Fibroblast of skin of right quadriceps (primary cell): ENCODE measurements at places on chromosomes 2 and 18.
A peak's percentile ranks its signal among the peaks of the same experiment; 100 is the strongest.

GRCh38 chr2:233112776-233113452 lies 52.8 kb downstream of the INPP5D start:
- no peak for DNase-seq

DNA sequence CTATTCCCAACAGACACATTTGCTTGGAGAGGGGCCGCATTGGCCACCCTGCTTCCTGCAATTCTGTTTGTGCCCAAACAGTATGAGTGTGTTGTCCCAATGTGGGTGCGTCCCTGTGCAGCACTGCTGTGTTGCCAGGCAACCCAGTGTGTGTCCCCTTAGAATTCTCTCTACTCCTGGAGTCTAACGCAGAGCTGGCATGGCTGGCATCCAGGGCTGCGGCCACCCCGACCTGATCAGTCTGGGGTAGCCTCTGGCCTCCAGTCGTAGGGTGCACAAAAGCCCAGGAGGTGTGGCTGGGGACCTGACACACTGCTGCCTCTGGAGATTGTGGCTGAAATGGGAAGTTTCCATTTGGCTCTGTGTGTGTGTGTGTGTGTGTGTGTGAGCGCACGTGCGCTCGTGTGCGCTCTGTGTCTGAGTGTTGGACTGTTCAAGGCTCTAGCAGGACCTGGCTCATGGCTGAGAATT lies 48.0 kb downstream of the TEX44 start:
- no peak for DNase-seq

GRCh38 chr18:57668021-57668420 lies 46.4 kb upstream of the NARS1 start:
- no peak for DNase-seq

DNA sequence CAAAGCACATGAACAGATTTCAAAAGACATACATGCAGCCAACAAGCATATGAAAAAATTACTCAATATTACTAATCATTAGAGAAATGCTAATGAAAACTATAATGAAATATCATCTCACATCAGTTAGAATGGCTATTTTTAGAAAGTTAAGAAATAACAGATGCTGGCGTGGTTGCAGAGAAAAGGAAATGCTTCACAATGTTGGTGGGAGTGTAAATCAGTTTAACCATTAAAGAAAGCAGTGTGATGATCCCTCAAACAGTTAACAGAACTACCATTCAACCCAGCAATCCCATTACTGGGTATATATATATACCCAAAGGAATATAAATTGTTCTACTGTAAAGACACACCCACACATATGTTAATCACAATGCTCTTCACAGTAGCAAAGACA lies 117.7 kb upstream of the SETBP1 start:
- DNase-seq: peak; percentile 74

DNA sequence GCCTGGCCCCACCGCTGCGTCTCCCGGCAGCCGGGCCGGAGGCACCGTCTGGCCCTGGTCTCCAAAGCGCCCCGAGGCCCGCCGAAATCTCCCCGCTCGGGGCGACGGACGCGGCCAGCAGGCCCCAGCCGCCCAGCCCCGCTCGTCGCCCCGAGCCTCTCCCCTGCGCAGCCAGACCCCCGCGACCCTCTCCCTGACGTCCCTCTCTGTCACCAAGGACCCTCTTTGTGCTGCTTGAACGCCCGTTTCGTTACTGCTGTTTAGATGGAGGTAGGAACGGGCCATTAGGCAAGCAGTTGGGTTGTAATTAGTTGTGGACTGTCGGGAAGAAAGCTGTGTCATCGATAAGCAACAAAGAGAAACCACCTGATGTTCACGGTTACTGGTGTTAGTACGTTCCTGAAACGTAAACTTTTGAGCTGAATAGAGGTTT lies 686 bp downstream of the UBXN4 start:
- DNase-seq: peak; percentile 47

DNA sequence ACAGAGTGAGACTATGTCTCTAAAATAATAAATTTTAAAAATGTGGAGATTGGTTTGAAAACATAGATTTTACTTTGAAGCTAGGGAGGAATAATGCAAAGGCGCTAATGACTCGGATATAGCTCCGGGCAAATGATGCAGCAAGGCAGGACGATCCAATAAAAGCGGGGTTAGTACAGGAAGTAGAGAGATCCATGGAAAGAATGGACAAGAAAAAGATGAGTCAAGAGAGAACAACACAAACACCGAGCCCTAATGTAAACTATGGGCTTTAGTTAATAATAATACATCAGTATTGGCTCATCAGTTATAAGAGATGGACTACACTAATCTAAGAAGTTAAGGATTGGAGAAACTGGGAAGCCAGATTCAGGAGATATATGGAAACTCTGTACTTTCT lies 74.5 kb downstream of the QPCT start:
- no peak for DNase-seq

- no peak for DNase-seq
These were observed 27.0 kb downstream of the MSH6 start for GRCh38 chr2:47809903-47810302.

- DNase-seq: no peak
These were observed 1.1 kb upstream of the SNED1 start for GRCh38 chr2:240997141-240997855.

- DNase-seq: no peak
These were observed 19.2 kb upstream of the GALNT5 start for GRCh38 chr2:157238296-157238695.

- no peak for DNase-seq
These were observed 47.0 kb upstream of the PTH2R start for GRCh38 chr2:208359632-208359986.

- peak; percentile 83 for DNase-seq
These were observed 105.9 kb downstream of the SOX11 start for GRCh38 chr2:5798084-5798483.

DNA sequence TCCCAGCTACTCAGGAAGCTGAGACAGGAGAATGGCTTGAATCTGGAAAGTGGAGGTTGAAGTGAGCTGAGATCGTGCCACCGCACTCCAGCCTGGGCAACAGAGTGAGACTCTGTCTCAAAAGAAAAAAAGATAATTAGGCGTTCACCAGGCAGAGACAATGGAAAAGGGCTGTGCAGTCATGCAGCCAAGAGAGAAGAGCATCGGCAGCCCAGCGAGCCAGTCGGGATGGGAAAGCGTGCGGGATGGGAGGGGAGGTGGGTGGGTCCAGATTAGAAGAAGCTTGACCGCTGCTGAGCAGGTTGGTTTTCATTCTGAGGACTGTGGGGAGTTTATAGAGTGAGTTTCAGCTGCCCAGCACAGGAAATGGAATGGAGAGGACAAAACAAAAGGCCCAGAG lies 15.0 kb upstream of the CYS1 start:
- no peak for DNase-seq

- DNase-seq: no peak
These were observed 282.3 kb downstream of the MBD5 start for GRCh38 chr2:148303161-148303560.

GRCh38 chr18:22783245-22783644 lies 149.9 kb upstream of the RBBP8 start:
- DNase-seq: no peak

GRCh38 chr2:222295368-222296062 lies 3.3 kb downstream of the PAX3 start:
- no peak for DNase-seq

DNA sequence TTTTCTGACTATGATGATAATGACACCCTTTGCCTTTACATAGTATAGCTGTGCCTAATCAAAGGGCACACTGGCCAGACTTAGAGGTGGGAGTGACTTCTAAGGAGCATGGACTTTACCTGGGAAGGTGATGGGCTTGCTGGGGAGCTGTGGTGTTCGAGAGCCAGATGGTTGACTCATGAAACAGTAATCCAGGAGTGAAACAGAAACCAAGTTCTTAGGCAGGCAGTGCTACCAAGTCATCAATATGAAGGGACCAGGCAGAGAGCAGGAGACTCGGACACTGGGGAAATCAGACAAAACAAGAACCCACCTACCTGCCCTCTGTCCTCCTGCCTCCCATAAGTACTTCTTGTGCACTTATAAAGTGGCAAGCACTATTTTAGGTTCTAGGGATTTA lies 430.4 kb downstream of the DLGAP1 start:
- no peak for DNase-seq

GRCh38 chr2:71460595-71461303 lies 7.4 kb downstream of the DYSF start:
- DNase-seq: no peak

DNA sequence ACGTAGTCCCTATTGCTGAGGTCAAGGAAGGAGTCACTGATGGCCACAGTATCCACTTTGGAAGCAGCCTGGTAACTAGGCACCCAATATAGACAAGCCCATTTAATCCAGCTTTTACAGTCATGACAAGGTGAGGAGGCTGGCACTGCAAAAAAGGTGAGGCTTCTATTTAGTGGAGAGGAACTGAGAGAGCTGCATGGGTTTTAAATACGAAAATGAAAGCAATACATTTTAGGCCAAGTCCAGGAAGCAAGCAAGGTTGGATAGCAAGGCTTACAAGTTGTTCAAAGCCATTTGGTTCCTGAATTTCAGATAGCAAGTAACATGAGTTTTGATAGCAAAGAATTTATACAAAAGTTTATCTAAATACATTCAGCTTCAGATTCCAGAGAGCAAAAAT lies 80.4 kb downstream of the SGPP2 start:
- no peak for DNase-seq

DNA sequence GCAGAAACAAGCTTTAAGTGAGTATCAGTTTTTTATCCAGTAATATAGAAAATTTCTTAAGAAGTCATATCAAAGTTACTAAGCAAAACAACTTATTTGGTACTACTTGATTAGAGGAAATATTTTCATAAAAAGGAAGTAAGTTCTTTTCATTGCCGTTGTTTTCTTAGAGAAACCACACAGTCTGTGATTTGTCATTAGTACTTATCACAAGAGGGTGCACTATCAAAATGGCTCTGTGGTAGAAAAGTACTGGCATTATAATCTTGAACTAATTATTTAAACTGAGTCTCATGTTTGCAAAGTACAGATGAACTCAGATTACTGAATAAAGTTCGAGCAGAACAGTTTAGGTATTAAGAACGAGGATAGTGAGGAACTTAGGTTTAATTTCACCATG lies 93.4 kb downstream of the IKZF2 start:
- no peak for DNase-seq

GRCh38 chr2:169877398-169877797 lies 50.1 kb downstream of the UBR3 start:
- DNase-seq: no peak

GRCh38 chr18:60339018-60339417 lies 33.6 kb downstream of the MC4R start:
- DNase-seq: no peak

DNA sequence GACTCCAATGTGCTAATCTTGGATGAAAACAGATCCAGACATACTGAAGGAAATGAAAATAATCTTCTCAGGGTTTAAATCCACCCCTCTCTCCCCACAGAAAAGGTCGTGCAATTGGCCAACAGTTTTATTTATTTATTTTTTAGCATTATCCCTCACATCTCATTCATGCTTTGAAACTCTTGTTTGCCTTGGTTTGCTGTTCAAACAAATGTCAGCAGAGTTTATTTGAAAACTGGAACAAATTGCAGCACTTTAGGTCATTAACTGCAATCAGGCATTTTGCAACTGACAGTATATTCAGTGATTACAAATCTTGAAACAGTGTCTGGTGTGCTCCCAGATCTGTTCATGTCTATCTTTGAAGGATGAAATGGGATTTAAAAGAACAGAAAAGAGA lies 220.6 kb downstream of the SLC4A10 start:
- DNase-seq: no peak

- DNase-seq: peak; percentile 61
These were observed 156.7 kb downstream of the ARHGAP28 start for GRCh38 chr18:6885992-6886796.

DNA sequence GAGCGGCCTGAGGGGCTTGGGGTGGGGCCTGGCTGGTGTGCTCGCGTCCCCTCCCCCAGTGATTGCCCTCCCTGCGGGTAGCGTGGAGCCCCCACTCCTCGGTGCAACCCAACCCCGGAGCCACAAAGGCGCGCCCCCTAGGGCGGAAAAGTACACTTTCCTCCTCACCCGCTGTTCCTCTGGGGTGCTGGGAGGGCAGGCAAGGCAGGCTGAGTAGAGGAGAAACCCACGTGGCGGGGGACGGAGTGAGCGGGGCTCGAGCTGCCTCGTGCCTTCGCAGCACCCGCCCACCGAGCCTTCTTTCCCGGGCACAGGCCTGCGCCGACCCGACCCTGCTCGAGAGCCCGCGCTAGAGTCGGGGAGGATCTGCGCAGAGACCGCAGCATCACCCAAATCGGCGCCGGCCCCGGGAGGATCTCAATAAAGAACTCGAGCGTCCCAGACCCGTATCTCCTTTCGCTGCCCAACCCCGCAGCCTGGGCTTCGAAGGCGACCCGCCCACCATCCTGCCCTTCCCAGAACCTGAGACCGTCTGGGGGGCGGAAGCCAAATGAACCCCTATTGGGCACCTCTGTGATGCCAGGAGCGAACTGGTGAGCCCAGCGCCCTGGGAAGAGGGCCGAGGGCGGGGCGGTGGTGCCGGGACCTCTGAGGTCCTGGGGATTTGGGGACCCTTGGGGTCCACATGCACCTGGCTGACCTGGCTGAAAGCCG lies 1.5 kb downstream of the UCN start:
- DNase-seq: no peak

GRCh38 chr2:206488623-206489022 lies 45.3 kb downstream of the ADAM23 start:
- no peak for DNase-seq

- peak; percentile 79 for DNase-seq
These were observed 2.6 kb downstream of the ZNF521 start for GRCh38 chr18:25349131-25349925.

GRCh38 chr2:65240657-65241056 lies 13.0 kb downstream of the ACTR2 start:
- DNase-seq: no peak

DNA sequence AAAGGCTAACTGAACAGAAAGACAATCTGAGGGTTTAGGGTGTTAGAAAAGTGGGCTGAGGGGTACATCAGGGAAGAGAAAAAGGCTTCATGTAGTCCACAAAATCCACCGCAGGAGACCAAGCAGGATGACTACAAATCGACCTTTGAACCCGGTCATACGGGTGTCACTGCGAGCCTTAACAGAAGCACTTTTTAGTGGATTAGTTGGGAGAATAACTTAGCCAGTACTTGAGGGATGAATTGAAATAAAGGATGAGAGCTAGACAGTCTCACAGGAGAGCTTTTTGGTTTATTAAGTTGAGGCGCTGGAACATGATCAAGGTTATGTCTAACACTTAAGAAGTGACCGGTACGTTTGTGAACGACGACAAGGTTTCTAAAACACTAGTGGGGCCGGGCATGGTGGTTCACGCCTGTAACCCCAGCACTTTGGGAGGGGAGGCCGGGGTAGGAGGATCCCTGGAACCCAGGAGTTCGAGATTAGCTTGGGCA lies 217.7 kb downstream of the MCFD2 start:
- DNase-seq: no peak

- no peak for DNase-seq
These were observed 438.6 kb upstream of the HNMT start for GRCh38 chr2:137525641-137526190.
